HS-27A (cell line): ENCODE measurements at places on chromosomes 12 and 14.

- DNase-seq: no peak
These were observed 65.6 kb upstream of the ZDHHC17 start for GRCh38 chr12:76698316-76698715.

- no peak for DNase-seq
These were observed 2.5 kb downstream of the PPP1R3E start for GRCh38 chr14:23299986-23300686.

DNA sequence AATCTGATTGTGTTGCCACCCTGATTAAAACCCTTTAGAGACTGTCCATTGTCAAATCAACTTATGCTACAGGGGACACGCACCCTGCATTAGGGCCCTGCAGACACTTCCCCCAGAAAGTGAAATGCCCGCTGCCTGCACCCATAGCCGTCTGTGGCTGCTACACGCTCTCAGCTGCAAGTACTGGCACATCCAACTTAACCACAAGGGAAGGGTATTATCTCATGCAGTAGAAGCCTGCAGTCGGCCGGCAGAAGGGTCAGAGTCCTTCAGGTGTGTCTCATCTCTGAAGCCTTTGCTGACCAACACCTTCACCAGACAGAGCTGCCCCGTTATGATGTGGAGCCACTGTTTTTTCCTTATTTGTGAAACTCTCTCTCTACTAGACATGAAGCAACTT is 20.8 kb downstream of the CFAP251 start:
- DNase-seq: no peak

DNA sequence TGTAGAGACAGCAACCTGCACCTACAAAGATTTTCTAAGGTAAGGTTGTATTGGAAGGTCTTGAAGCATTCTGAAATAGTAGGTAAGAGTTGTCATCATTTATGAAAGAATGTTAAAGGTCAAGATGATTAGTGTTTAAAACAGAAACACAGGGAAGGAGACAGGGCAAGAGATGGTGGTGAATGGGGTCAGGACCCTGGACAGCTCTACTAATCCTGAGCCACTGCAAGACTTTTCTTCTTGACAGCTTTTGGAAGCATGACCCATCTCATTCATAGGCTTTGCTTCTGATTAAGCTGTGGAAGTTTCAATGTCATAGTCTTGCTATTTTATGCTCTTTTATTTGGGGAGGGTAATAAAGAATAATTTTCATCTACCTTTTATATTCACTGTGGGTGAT is 75.5 kb upstream of the CAND1 start:
- DNase-seq: peak; percentile 8
